ENCODE measurements at places on chromosomes 5 and 9. TPM values are rescaled to one million over a fixed set of nuclear protein-coding genes. Genes with fewer than 3 reads are reported as not detected.

DNA sequence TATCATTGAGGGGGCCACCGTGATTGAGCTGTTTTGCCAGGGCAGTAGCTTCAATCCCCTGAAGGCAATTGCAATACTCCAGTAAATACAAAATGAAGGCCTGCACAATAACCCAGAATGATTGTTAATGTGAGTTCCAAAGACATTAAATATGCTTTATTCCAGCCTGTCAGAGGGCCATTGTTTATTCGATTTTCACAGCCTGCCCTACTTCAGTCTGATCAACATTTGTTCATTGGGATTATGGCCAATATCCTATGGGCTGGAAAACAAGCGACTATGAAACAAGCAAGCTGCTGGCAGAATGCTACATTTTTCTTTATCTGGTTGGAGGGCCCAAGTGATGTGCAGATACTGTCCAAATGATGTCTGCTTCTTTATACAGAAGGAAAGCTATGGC is 543.1 kb downstream of the TLE1 start:
- no peaks in the 10 kb centered on the region for H3K36me3 ChIP-seq
- no peak overlapping the region for H3K27ac ChIP-seq
- no peak overlapping the region for H3K4me3 ChIP-seq

- H3K4me1 ChIP-seq, result no peaks in the 10 kb centered on the region
- no peak for DNase-seq
- no peaks in the 10 kb centered on the region for H3K36me3 ChIP-seq
- H3K27me3 ChIP-seq, result no peaks in the 10 kb centered on the region
Observed at GRCh38 chr9:133540698-133541025, 6.2 kb downstream of the ADAMTSL2 start.

The NNT gene
- total RNA-seq, result 78.7 TPM

The CXCL14 gene
- total RNA-seq, result not detected

DNA sequence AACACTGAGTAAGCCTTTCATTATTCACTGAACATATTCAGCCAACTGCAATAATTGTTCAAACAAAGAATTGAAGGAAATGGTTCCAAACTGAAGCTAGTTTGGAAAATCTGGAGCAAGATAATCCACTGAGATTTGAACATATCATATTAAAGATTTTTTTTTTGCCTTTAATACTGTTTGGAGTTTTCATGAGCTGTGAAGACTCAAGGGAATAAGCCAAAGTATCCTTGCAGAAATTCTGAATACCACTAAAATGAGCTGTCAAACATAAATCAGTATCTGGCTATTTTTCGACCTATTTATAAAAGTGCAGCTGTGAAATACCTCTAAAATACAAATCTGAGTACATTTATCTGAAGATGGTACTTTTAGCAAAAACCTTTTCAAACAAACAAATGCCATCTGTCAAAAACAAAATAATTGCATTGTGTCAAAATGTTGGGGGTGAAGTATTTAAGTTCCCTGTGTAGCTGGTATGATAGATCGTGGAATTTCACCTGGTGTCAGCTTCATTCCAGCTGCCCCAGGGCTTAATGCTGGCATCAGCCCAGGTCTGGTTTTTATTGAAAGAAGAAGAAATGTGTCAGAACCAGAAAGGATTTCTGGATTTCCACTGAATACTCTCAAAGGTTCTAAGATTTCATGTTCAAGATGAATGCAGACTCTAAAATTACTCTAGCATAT is 149.0 kb upstream of the GRAMD2B start:
- H3K36me3 ChIP-seq, result no peaks in the 10 kb centered on the region
- no peak for DNase-seq
- no peak overlapping the region for H3K27ac ChIP-seq
- no peak overlapping the region for H3K4me3 ChIP-seq
- H3K27me3 ChIP-seq, result no peaks in the 10 kb centered on the region

- H3K4me3 ChIP-seq, result no peak overlapping the region
- no peak for DNase-seq
- no peaks in the 10 kb centered on the region for H3K4me1 ChIP-seq
- no peaks in the 10 kb centered on the region for H3K36me3 ChIP-seq
- H3K27ac ChIP-seq, result no peak overlapping the region
- no peaks in the 10 kb centered on the region for H3K27me3 ChIP-seq
Observed at GRCh38 chr5:147339313-147339712, 104.5 kb downstream of the STK32A start.

The DMRT3 gene
- total RNA-seq, result not detected

- no peaks in the 10 kb centered on the region for H3K4me1 ChIP-seq
- H3K27me3 ChIP-seq, result no peaks in the 10 kb centered on the region
- H3K36me3 ChIP-seq, result no peaks in the 10 kb centered on the region
- H3K4me3 ChIP-seq, result no peak overlapping the region
Observed at GRCh38 chr5:168211936-168212335, 79.5 kb upstream of the WWC1 start.

GRCh38 chr9:128927731-128928411 is 7.1 kb downstream of the PHYHD1 start:
- DNase-seq, result no peak
- no peaks in the 10 kb centered on the region for H3K27me3 ChIP-seq
- no peak overlapping the region for H3K27ac ChIP-seq
- no peaks in the 10 kb centered on the region for H3K36me3 ChIP-seq
- H3K4me1 ChIP-seq, result no peaks in the 10 kb centered on the region
- no peak overlapping the region for H3K4me3 ChIP-seq

GRCh38 chr9:34994900-34995669 is 5.5 kb downstream of the DNAJB5 start:
- no peak overlapping the region for H3K4me3 ChIP-seq
- H3K27me3 ChIP-seq, result no peaks in the 10 kb centered on the region
- no peaks in the 10 kb centered on the region for H3K36me3 ChIP-seq
- no peak for DNase-seq

- no peak overlapping the region for H3K27ac ChIP-seq
- no peaks in the 10 kb centered on the region for H3K27me3 ChIP-seq
- no peak for DNase-seq
- no peaks in the 10 kb centered on the region for H3K4me1 ChIP-seq
Observed at GRCh38 chr5:80387063-80387768, 20.6 kb upstream of the ZFYVE16 start.

GRCh38 chr9:128892221-128892921 is 10.4 kb downstream of the LRRC8A start:
- H3K27me3 ChIP-seq, result no peaks in the 10 kb centered on the region
- no peak overlapping the region for H3K4me3 ChIP-seq
- DNase-seq, result no peak
- H3K36me3 ChIP-seq, result no peaks in the 10 kb centered on the region
- peaks cover 8% of the 10 kb centered on the region for H3K4me1 ChIP-seq
- no peak overlapping the region for H3K27ac ChIP-seq

- H3K4me3 ChIP-seq, result no peak overlapping the region
- DNase-seq, result no peak
- H3K27ac ChIP-seq, result no peak overlapping the region
Observed at GRCh38 chr9:89032173-89032572, 40.9 kb downstream of the S1PR3 start.

DNA sequence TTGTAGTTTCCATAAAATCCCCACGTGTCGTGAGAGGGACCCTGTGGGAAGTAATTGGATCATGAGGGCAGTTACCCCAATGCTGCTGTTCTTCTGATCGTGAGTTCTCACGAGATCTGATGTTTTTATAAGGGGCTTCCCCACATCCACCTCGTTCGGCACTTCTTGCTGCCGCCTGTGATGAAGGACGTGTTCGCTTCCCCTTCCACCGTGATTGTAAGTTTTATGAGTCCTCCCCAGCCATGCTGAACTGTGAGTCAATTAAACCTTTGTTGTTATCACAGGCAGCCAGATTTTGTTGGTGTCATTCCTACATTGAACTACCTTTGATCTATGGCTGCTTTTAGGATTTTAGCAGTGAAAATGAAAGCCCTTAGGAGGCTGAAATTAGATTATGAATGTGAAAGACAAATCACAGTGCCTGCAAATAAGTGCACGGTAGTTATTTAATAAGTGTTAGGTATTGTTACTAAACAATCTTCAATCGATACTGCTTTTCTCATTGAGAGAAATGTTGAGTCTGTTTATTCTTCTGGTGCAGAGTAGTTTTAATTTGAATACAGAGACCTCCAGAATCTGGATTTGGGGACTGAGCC is 68.0 kb upstream of the C6 start:
- no peak overlapping the region for H3K27ac ChIP-seq
- no peaks in the 10 kb centered on the region for H3K27me3 ChIP-seq
- no peak for DNase-seq
- no peak overlapping the region for H3K4me3 ChIP-seq
- no peaks in the 10 kb centered on the region for H3K36me3 ChIP-seq
- no peaks in the 10 kb centered on the region for H3K4me1 ChIP-seq

GRCh38 chr5:61329550-61330128 is 2.4 kb upstream of the ZSWIM6 start:
- no peak for DNase-seq
- peaks cover 7% of the 10 kb centered on the region for H3K4me1 ChIP-seq
- H3K36me3 ChIP-seq, result no peaks in the 10 kb centered on the region
- H3K27me3 ChIP-seq, result no peaks in the 10 kb centered on the region
- H3K4me3 ChIP-seq, result no peak overlapping the region
- H3K27ac ChIP-seq, result no peak overlapping the region

- no peak overlapping the region for H3K4me3 ChIP-seq
- no peaks in the 10 kb centered on the region for H3K27me3 ChIP-seq
- H3K36me3 ChIP-seq, result no peaks in the 10 kb centered on the region
- peak overlapping the region; percentile 70 for H3K27ac ChIP-seq
- peaks cover 19% of the 10 kb centered on the region for H3K4me1 ChIP-seq
Observed at GRCh38 chr5:125196481-125197111, 450.2 kb upstream of the ZNF608 start.

The LCN12 gene
- total RNA-seq, result 2.5 TPM

The CKMT2 gene
- not detected for total RNA-seq

The JADE2 gene
- 80.0 TPM for total RNA-seq

GRCh38 chr5:74762599-74762998 is 4.3 kb downstream of the GFM2 start:
- H3K27me3 ChIP-seq, result no peaks in the 10 kb centered on the region
- H3K36me3 ChIP-seq, result peaks cover 24% of the 10 kb centered on the region
- 0 out of 2 replicates have a peak overlapping the region, but pooled peaks have one; percentile 52 for H3K27ac ChIP-seq
- DNase-seq, result peak; percentile 18
- H3K4me1 ChIP-seq, result peaks cover 22% of the 10 kb centered on the region

The TMC1 gene
- total RNA-seq, result 0.36 TPM

All from Panc1 (cell line).